ENCODE measurements at places on chromosomes 6 and 20.

DNA sequence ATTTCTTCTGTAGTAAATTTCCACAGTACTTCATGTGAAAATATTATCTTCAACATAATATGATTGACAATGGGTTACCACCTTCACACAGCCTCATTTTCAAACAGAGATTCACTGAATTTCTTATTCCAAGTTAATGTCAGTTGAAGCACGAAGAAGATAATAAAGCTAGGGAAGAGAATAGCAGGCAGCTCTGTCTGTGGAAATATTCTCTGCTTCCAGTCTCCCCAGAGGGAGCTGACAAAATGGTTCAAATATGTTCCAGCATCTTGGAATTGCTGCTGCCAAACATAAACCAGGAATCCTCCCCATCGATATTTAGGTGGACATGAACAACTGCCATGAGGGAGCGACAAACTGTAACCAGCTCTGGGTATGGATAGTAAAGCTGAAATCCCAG is 224.8 kb downstream of the GJA1 start:
- no peak for DNase-seq

GRCh38 chr20:63057171-63058117 is 50.7 kb upstream of the BHLHE23 start:
- no peak for DNase-seq

GRCh38 chr20:49318430-49319207 is 40.8 kb upstream of the ZNFX1 start:
- no peak for DNase-seq

GRCh38 chr6:140285471-140285870 is 911.0 kb upstream of the CITED2 start:
- no peak for DNase-seq

- DNase-seq = no peak
These were observed 23.2 kb upstream of the SERINC1 start for GRCh38 chr6:122494665-122495272.

DNA sequence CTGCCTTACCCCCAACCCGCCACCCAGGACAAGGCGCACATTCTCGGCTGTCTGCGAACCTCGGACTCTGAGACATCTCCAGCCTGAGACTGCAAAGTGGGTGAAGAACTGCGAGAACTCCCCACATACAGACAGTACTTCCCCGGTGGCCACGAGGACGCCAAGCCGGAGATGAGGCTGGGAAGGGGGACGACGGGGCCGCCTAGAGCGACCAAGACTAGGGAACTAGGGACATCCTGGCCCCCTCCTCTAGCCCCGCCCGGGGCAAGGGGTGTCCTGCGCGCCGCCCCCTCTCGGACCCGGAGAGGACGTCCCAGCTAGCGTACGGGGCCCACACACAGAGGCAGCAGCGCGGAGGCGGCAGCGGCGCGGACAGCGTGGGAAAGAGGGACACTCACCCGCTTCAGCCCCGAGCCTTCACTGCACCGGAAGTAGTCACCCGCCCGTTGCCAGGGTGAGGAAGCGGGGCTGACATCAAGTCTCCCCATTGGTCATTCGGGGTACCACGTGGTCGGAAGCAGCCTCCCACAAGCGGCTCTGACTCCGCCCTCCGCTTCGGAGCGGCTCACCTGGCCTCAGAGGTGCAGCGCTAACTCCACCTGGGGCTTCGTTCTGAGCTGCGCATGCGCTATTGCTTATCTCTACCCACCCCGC is at the start of gene TASP1:
TASP1 (minus strand) TSS at position 437 of the 654 bp plus-strand sequence. CDS start 8,854 bp downstream, outside the sequence.
- peak; percentile 96 for DNase-seq

GRCh38 chr20:10304471-10305046 is 85.9 kb downstream of the SNAP25 start:
- DNase-seq = no peak

DNA sequence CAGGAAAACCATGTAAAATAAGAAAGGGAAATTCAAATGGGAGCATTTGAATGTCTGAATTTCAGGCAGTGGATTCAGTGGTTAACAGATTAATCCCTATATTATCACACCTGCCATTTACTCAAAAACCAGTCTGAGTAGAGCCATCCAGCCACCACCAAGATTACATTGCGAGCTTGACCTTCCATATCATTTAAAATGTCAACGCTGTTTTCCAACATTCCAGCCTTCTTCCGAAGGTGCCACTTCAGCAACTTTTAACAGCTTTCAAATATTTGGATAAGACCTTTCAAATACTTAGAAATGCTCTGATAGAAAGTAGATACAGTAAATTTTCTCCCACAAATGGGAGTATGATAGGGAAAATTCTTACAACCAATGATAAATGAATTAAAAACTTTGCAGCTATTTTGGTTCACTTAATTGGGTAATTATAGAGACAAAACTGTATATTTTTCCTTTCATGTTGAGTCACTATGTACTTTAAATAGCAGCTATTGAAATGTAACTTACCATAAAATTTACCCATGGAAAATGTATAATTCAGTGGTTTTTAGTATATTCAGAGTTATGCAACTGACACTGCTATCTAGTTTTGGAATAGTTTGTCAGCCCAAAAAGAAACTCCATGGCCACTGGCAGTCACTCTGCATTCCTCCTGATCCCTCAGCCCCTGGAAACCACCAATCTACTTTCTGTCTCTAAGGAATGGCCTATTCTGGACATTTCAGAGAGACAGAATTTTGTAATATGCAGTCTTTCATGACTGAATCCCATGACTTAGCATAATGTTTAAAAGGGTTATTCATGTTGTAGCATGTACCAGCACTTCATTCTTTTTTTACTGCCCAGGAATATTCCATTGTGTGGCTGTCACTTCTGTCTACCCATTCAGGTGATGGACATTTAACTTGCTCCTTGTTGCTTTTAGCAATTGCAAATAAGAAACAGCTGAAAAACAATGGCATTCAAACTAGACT is 21.5 kb downstream of the EZR start:
- no peak for DNase-seq

GRCh38 chr6:114281496-114281895 is 61.3 kb downstream of the HS3ST5 start:
- DNase-seq = no peak

GRCh38 chr6:149487316-149487715 is 2.5 kb upstream of the ZC3H12D start:
- no peak for DNase-seq

DNA sequence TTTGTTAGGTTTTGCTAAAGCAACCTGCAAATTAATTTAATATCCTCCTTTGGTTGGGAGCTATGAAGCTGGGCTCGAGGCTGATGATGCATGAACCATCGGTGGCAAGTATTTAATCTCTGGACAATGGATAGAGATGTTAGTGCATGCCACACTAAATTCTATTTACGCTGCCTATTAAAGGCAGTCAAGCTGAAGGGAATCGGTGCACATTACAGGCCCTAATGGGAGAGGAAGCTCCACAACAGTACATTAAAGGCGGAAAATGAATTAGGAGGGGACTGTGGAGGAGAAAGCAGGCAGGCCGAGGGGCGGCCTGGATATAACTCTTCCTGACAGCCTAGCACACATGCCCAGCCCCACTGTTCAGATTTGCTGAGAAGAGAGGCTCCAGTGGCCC is 132.4 kb upstream of the MAFB start:
- DNase-seq = no peak

GRCh38 chr20:16222859-16223411 is 350.3 kb downstream of the KIF16B start:
- DNase-seq = no peak

- no peak for DNase-seq
These were observed 260.3 kb downstream of the CD109 start for GRCh38 chr6:73956305-73956704.

DNA sequence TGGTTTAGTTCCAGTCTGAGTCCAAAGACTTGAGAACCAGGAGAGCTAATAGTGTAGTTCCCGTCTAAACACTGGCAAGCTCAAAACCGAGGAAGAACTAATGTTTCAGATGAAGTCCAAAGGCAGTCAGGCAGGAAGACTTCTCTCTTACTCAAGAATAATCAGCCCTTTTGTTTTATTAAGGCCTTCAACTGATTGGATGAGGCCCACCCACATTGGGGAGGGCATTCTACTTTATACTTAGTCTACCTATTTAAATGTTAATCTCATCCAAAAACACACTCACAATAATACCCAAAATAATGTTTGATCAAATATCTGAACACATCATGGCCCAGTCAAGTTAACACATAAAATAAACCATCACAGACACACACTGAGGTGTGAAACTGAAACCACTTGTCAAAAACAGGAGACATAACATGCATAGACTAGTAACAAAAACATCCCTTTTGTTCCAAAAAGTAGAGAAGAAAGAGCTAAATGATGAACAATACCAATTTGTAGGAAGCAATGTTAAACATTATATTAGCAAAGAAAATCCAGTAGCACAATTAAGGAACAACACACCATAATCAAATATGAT is 50.2 kb upstream of the SENP6 start:
- no peak for DNase-seq

- no peak for DNase-seq
These were observed 32.4 kb upstream of the ENPP4 start for GRCh38 chr6:46097366-46097765.

- no peak for DNase-seq
These were observed 124.0 kb downstream of the JARID2 start for GRCh38 chr6:15369838-15370237.

DNA sequence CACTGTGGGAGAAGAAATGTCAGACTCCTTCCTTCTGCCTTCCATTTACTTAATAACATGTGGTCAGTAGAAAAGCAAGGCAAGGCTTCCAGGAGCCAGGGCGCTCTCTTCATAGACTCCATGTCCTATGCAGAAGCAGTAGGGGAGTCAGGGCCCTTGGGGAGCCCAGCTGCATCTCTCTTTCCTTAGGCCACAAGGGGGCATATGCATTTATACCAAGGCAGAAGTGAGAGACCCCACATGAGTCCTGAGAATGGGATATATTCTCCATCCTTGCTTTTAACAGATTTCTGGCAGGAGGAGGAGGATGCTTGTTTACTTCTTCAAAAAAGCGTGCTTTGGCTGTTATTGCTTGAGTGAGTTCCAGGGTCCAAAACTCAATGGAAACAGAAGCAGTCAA is 198.5 kb downstream of the HIVEP2 start:
- DNase-seq = peak; percentile 16

DNA sequence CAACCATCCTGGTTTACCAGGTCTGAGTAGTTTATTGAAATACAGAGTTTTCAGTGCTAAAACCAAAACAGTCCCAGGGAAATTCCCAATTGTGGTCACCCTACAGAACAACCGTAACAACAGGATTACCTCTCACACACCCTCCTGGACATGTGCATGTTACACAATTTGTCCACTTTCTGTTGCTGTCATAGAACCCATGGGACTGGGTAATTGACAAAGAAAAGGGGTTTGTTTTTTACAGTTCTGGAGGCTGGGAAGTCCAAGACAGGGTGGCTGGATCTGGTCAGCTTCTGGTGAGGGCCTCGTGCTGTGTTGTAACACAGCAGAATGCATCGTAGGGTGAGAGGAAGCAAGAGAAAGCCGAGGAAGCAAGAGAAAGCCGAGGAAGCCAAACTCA is 9.1 kb upstream of the ADA start:
- no peak for DNase-seq

- DNase-seq = no peak
These were observed 11.5 kb upstream of the DSTN start for GRCh38 chr20:17558154-17558940.

GRCh38 chr6:56232436-56232835 is 14.9 kb downstream of the COL21A1 start:
- no peak for DNase-seq

GRCh38 chr6:13488015-13488895 is 855 bp upstream of the GFOD1 start:
- no peak for DNase-seq

GRCh38 chr6:21157186-21157929 is 436.2 kb upstream of the SOX4 start:
- DNase-seq = no peak

GRCh38 chr6:21915707-21916260 is 322.2 kb downstream of the SOX4 start:
- DNase-seq = no peak

DNA sequence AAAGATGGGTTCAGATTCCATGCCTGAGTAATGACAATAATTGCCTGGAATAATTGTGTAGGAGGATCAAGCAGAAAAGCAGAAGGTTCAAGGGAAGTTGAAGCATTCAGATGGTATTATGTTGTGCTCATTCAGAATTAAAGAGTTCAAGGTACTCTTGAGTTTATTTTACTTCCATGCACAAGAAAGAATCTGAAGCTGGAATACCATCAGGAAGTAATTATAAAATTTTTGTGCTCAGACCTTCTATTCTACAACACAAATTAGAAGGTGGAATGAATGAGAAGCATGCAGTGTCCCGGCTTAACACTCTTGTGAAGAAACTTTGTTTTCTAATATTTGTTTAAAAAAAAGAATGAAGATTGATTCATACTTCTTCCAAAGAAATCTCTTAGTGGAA is 139.4 kb upstream of the ENPP5 start:
- no peak for DNase-seq

DNA sequence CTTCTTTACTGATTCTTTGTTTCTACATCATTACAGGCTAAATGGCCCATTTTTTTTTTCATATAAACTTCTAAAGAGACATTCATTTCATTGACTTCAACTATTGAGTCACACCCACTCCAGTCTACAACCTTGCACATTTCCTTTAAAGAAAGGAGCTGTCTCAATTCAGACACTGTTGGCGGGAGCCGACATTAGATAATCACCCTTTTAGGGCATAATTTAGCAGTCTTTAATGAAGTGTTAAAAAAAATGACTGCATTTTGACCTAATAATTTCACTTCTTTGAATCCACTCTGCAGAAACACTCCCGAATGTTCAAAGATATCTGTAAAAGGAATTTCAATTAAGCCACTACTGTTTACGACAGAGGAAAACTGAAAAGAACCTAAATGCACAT is 1.5 kb downstream of the EPM2A start:
- no peak for DNase-seq

DNA sequence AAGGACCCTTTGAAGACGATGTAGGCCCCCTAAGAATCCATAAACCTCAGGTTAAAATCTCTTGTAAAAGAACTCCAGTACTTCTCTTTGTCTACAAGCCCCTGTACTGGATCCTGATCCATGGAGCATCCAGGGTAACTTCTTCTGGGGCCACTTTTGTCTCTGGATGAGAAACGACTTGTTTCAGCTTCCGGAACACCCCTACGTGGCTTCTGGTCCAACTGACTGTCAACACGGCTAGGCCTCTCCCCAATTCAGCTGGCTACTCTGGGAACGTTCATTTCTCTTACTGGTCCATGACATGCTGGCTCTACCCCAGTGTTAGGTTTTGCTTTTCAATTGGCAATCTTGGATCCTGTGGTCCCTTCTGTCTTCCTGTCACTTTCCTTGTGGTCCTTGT is 198.0 kb downstream of the BACH2 start:
- DNase-seq = no peak
